ENCODE measurements at places on chromosomes 12 and 14. TPM values are rescaled to one million over a fixed set of nuclear protein-coding genes. Genes with fewer than 3 reads are reported as not detected.

The SERPINA12 gene
- not detected for total RNA-seq

The ADIPOR2 gene
- 63.9 TPM for total RNA-seq

The SRRM4 gene
- not detected for total RNA-seq

The SERPINA10 gene
- total RNA-seq, result not detected

The CLEC4C gene
- total RNA-seq, result not detected

The PRKD1 gene
- total RNA-seq, result not detected

The G2E3 gene
- 17.3 TPM for total RNA-seq

The SPIC gene
- not detected for total RNA-seq

The PNP gene
- total RNA-seq, result 188 TPM

The SEL1L gene
- total RNA-seq, result 64.8 TPM

The DHH gene
- 0.04 TPM for total RNA-seq

Data from CD8-positive, alpha-beta memory T cell (primary cell).